ENCODE measurements at places on chromosomes 13 and 19.

GRCh38 chr19:29793116-29793727 is 18.6 kb upstream of the CCNE1 start:
- no peak for DNase-seq

- no peak for DNase-seq
These were observed 13.8 kb upstream of the PTPRS start for GRCh38 chr19:5354403-5354802.

- peak; percentile 92 for DNase-seq
These were observed 3.2 kb downstream of the CCDC194 start for GRCh38 chr19:17390665-17391370.

DNA sequence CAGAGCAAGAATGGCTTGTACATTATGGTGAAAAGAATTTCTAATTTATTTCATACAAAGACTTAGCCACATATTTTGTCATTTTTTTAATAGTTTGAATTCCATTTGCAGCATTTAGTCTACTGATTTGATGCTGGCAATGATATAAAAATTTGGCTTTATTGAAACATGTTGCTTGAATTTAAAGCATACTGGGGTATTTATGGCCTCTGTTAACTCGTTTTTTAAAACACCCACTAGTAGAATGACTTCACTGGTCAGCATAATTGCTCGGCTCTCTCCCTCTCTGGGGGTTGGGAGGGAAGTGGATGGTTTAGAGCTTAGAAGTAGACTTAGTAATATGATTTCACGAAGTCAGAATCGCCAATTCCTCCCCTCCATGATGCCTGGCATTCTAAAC is 354.9 kb upstream of the HTR2A start:
- DNase-seq: no peak

GRCh38 chr13:76992548-76993001 is 694 bp downstream of the CLN5 start:
- DNase-seq: no peak

DNA sequence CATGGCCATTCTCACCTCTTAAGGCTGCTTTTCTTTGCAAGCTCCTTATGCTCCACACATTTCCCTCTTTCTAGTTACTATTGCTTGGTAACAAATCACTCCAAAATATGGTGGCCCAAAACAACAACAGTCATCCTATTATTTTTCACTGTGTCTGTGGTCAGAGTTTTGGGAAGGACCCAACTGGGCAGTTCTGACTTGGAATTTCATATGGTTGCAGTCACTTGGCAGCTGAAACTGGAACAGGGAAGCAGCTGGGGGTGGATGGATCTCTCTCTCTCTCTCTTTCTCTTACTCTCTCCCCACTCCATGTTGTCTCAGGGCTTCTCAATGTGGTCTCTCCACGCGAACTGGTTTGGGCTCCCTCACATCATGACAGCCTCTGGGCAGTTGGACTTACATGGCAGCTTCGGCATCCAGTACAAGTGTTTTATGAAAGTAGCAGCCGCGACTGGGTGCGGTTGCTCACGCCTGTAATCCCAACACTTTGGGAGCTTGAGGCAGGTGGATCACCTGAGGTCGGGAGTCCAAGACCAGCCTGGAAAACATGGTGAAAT is 39.6 kb downstream of the NUMBL start:
- no peak for DNase-seq

- no peak for DNase-seq
These were observed 776 bp upstream of the LENG1 start for GRCh38 chr19:54160182-54160811.

GRCh38 chr13:40668335-40668734 is 1.9 kb upstream of the FOXO1 start:
- no peak for DNase-seq

GRCh38 chr13:93309886-93310523 is 83.4 kb downstream of the GPC6 start:
- DNase-seq: no peak

- DNase-seq: no peak
These were observed 7.4 kb downstream of the ZNF223 start for GRCh38 chr19:44059229-44059628.

Data from cardiac septum (tissue), 1 donor.